ENCODE measurements at places on chromosomes 3 and 15. TPM values are rescaled to one million over a fixed set of nuclear protein-coding genes. Genes with fewer than 3 reads are reported as not detected.

DNA sequence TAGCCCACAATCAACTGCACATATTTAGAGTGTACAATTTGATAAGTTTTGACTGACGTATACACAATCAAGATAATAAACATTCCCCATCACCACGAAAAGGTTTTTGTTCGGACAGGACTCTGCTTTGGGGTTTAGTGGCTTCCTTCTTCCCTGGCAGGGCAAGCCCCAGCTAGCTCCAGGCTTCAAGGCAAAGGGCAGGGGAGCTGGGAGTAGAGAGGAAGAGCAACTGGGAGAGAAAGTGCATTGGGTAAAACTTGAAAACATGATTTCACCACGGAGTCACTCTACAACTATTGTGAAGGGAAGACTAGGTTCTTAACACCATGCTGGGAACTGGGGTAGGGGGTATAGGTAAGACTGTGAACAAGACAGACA lies 185.1 kb upstream of the UBE2E1 start:
- no peak overlapping the region for H3K27ac ChIP-seq
- no peaks in the 10 kb centered on the region for H3K4me1 ChIP-seq
- H3K36me3 ChIP-seq: no peaks in the 10 kb centered on the region
- H3K27me3 ChIP-seq: no peaks in the 10 kb centered on the region
- DNase-seq: no peak

- H3K4me3 ChIP-seq: no peak overlapping the region
- H3K36me3 ChIP-seq: no peaks in the 10 kb centered on the region
- H3K27ac ChIP-seq: no peak overlapping the region
- peaks cover 3% of the 10 kb centered on the region for H3K4me1 ChIP-seq
- DNase-seq: no peak
- no peaks in the 10 kb centered on the region for H3K27me3 ChIP-seq
Observed at GRCh38 chr15:64017082-64017588, 29.1 kb downstream of the DAPK2 start.

Gene MYO5A
- total RNA-seq: 23.5 TPM

Gene ERC2
- total RNA-seq: 0.83 TPM

DNA sequence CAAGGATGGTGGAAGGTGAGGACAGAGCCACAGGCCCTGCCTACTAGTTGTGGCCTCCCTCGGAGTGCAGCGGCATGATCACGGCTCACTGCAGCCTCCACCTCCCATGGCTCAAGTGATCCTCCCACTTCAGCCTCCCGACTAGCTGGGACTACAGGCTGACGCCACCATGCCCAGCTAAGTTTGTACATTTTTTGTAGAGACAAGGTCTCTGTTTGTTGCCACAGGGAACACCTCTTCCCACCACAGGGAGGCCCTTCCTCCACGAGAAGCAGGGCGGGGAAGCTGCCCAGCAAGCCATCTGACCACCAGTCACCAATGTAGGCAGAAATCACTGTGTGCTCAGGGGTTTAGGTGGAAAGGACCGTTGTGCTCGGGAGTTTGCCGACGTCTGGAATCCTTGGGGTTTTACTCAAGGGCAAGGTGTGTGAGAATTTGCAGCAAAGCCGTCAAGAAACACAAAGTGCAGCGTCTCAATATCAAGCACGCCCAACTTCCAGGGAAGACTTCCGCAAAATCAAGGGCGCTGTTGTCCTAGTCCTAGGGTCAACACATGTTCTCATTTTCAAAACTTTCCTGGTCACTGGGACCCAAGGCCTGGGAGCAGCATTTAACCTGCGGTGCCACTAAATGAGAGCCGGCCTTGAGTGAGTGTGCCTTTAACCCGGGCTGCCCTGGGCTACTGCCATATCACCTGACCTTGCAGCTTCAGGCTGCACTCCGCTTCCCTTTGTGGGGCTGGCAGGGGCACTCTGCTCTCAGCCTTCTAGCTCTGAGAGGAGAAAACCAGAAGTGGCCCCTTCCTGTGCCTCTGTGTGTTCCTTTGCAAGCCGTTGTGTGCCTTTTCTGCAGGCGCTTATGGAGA lies 65.7 kb downstream of the SLC12A8 start:
- H3K4me1 ChIP-seq: peaks cover 37% of the 10 kb centered on the region
- peak overlapping the region; percentile 19 for H3K27ac ChIP-seq
- DNase-seq: peak; percentile 67

Gene GOLGA6L9
- 4.6 TPM for total RNA-seq

DNA sequence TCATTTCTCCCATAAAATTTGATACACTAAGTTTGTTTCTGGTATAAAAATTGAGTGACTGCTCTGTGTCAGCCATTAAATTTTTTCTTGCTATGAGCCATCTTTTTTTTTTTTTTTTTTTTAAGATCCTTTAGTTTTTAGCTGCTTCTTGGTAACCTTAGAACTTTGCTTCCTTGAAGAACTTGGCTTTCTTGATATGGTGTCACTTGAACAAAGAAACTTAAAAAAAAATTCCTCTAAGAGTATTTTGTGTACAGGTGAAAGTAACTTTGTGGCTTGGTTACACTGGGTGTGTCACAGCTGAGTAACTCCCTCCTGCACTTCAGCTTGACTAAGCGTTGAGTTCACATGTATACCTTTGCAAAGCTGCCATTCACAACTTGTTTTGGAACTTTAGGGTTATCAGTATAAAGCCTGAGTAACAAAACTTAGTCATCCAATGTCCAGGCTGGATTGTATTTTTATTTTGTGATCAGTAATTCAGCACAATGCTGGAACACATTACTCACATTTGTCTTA lies 6.5 kb downstream of the CHD2 start:
- DNase-seq: no peak
- peaks cover 90% of the 10 kb centered on the region for H3K4me1 ChIP-seq
- H3K27me3 ChIP-seq: no peaks in the 10 kb centered on the region
- peak overlapping the region; percentile 95 for H3K27ac ChIP-seq
- no peak overlapping the region for H3K4me3 ChIP-seq

Gene STRIT1
- not detected for total RNA-seq

GRCh38 chr15:45121706-45122417 lies 7.7 kb downstream of the DUOXA2 start:
- peaks cover 9% of the 10 kb centered on the region for H3K4me1 ChIP-seq
- H3K27ac ChIP-seq: no peak overlapping the region
- no peaks in the 10 kb centered on the region for H3K36me3 ChIP-seq
- peaks cover 12% of the 10 kb centered on the region for H3K27me3 ChIP-seq
- no peak for DNase-seq
- no peak overlapping the region for H3K4me3 ChIP-seq

DNA sequence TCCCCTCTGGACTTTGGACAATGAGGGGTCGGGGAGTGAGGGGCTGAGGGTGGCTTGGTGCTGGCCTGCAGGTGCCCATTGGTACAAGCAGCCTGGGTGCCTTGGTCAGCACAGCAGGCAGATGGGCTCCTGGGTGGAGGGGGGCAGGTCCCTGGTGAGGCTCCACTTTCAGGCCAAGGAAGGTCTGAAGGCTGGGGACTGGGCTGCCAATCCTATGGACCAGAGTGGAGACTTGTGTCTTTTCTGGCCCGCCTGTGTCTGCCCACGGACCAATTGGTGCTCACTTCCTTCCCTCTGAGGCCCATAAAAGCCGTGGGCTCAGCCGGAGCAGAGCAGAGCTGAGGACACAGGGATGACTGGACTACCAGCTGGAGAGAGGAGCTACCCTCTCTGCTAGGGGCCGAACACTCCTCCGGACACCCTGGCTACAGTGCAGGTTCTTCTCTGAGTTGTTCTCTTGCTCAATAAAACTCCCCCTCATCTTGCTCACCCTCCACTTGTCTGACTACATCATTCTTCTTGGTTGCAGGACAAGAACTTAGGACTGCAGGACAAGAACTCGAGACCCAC lies 31.9 kb upstream of the IREB2 start:
- H3K27me3 ChIP-seq: no peaks in the 10 kb centered on the region
- H3K27ac ChIP-seq: no peak overlapping the region
- no peak overlapping the region for H3K4me3 ChIP-seq
- H3K36me3 ChIP-seq: no peaks in the 10 kb centered on the region
- H3K4me1 ChIP-seq: no peaks in the 10 kb centered on the region

- no peaks in the 10 kb centered on the region for H3K36me3 ChIP-seq
- H3K27me3 ChIP-seq: no peaks in the 10 kb centered on the region
- no peak for DNase-seq
- H3K4me1 ChIP-seq: peaks cover 84% of the 10 kb centered on the region
- no peak overlapping the region for H3K4me3 ChIP-seq
- H3K27ac ChIP-seq: peak overlapping the region; percentile 36
Observed at GRCh38 chr15:90422936-90423335, 34.9 kb downstream of the IQGAP1 start.

Gene FAM107A
- total RNA-seq: 35.2 TPM

All from sigmoid colon (tissue), 7 donors.